ENCODE measurements at places on chromosomes 5 and 9.

DNA sequence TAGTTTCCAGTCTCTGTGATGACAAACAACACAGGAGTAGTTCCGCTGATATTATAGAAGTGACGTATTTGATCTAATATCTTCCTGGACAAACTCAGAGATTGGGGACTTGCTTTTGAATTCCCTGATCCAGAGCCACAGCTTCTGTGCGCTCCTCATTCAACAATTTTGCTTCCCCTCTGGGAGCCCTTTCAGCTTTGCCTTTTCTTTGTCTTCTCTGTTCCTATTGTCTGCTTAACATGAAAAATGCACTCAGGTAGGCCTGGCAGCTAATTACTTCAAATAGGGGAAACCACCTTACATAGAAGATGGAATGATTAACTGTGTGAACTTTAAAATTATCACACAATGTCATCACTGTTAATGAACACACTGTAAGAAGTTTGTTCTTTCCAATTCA is 192.9 kb downstream of the EPB41L4A start:
- DNase-seq = no peak

- no peak for DNase-seq
Measured at GRCh38 chr9:92147030-92147851, 32.0 kb upstream of the SPTLC1 start.

- no peak for DNase-seq
Measured at GRCh38 chr5:149310947-149311658, 34.2 kb upstream of the GRPEL2 start.

DNA sequence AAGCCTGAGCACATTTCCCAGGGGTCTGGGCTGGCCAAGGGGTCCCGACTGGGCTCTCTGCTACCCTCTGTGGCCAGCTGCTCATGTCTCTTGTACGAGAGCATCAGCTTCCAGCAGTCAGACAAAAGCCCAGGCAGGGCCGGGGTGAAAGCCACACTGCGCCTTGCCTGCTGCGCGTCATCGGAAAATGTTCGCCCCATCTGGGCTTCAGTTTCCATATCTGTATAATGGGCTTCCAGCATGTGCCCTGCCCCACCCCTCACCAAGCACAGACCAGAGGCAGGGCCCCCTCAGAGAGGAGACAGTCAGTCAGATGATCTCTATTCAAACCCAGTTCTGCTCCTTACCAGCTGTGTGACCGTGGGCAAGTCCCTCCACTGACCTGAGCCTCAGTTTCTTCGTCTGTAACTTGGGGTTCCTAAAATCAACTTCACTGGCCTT is 8.0 kb upstream of the GRHPR start:
- DNase-seq = no peak

- no peak for DNase-seq
Measured at GRCh38 chr5:72179028-72179815, 71.9 kb downstream of the MAP1B start.
